ENCODE measurements at places on chromosomes 7 and 10. TPM values are rescaled to one million over a fixed set of nuclear protein-coding genes. Genes with fewer than 3 reads are reported as not detected.

GRCh38 chr10:28316696-28317095 is 13.8 kb upstream of the MPP7 start:
- H3K4me3 ChIP-seq, result no peak overlapping the region
- H3K27ac ChIP-seq, result no peak overlapping the region

DNA sequence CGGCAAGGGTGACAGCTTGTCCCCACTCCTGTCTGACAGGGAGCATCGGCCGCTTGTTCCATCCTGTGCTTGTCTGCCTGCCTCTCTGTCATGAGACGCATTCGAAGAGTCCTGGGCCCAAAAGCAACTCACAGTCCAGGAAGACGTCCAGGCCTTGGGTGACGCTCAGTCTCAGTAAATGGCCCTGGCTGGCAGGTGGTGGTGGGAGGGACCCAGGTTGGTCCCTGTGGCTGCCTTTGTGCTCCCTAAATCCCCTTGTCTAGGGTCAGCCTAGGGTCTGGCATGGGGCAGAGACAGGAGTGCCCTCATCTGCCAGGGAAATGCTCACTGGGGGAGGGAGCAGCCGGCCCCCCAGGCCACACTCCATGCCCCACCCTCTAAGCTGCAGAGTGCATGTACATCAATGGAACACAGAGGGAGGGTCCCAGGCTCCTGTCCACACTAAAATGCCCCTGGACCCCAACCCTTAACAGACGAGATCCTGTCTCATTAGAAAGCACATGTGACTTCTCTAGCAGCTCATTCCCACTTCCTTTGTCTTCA is 295.2 kb upstream of the ZNF32 start:
- DNase-seq, result peak; percentile 13
- H3K27me3 ChIP-seq, result no peaks in the 10 kb centered on the region

- no peaks in the 10 kb centered on the region for H3K36me3 ChIP-seq
- H3K4me3 ChIP-seq, result no peak overlapping the region
- no peaks in the 10 kb centered on the region for H3K4me1 ChIP-seq
- DNase-seq, result no peak
- no peaks in the 10 kb centered on the region for H3K27me3 ChIP-seq
Measured at GRCh38 chr10:74900297-74900696, 73.9 kb downstream of the KAT6B start.

ZNF777 gene
- total RNA-seq, result 15.9 TPM

- no peak overlapping the region for H3K27ac ChIP-seq
- no peak for DNase-seq
- no peaks in the 10 kb centered on the region for H3K36me3 ChIP-seq
- no peaks in the 10 kb centered on the region for H3K27me3 ChIP-seq
- peaks cover 3% of the 10 kb centered on the region for H3K4me1 ChIP-seq
- no peak overlapping the region for H3K4me3 ChIP-seq
Measured at GRCh38 chr10:546971-547590, 142.4 kb downstream of the DIP2C start.

DNA sequence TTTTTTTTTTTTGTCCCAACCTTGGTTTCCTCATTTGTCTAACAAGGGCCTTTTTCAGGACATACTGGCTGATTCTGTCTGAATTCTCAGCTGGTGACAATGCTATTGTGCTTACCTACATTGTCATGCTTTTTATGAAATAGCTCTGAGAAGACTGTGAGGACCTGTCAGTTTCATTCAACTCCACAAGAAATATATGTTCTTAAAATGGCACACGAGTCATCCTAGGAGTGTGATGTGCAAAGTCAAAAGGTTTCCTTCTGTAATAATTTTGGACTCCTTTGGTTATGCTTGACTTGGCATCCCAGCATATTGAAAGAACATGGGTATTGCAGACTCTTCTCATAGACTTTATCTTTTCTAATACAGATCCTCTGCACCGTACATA is 316.0 kb downstream of the GFRA1 start:
- no peaks in the 10 kb centered on the region for H3K36me3 ChIP-seq
- no peaks in the 10 kb centered on the region for H3K4me1 ChIP-seq
- no peak overlapping the region for H3K27ac ChIP-seq
- H3K27me3 ChIP-seq, result no peaks in the 10 kb centered on the region
- DNase-seq, result no peak

DNA sequence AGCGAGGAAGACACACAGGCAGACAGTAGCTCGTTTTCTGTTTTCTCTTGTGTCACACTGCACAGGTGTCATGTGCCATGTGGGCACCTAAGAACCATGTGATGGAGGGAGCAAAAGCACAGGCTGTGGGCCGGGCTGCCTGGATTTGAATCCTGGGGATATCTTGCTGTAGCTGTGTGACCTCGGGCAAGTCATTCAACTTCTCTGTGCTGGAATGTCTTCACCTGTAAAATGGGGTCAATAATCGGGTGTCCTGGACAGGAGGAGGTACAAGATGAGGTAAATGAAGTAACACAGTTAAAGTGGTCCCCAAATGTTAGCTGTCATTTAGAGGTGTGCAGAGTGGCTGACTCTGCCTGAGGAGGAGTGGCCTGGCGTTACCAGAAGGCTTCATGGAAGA is 246.9 kb downstream of the RPS24 start:
- no peaks in the 10 kb centered on the region for H3K36me3 ChIP-seq
- no peak overlapping the region for H3K4me3 ChIP-seq
- H3K27me3 ChIP-seq, result no peaks in the 10 kb centered on the region
- peaks cover 4% of the 10 kb centered on the region for H3K4me1 ChIP-seq

DNA sequence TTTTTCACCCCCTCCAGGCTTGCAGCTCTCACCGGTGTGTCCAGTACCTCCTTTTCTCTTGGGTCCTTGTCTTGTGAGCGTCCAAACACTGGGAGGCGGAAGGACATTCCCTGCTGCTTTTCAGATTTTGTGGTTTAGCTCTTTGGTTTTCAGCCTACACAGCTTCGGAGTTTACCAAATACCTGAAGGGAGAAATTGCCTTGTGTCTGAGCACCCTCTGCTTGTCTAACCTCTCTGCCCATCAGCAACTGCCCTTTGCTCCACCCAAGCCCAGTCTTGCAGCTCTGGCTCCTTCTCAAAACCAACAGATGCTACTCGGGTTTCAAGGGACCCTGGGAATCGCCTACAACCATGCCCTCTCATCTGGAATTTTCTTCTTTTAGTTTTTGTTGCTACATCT is 519.1 kb upstream of the IGFBP3 start:
- no peaks in the 10 kb centered on the region for H3K27me3 ChIP-seq
- no peak overlapping the region for H3K27ac ChIP-seq
- no peak overlapping the region for H3K4me3 ChIP-seq
- DNase-seq, result no peak
- H3K36me3 ChIP-seq, result peaks cover 4% of the 10 kb centered on the region
- H3K4me1 ChIP-seq, result no peaks in the 10 kb centered on the region

DNA sequence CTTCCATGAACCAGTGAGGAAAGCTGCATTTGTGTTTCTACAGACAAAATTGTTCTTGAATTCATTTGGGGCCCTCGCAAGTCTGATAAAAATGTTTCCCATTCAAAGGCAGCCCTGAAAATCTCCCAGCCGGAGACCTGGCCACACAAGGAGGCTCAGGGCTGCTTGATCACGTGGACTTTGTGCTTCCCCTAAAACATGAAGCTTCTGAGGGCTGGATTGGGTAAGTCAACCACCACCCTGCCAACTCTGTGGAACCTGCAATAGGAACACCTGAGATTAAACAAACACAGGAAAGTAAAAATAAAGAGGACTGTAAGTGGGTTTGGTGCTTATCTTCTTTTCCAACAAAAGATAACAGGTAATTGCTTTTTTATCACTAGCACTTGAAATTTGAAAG is 133.8 kb downstream of the C10orf90 start:
- no peaks in the 10 kb centered on the region for H3K36me3 ChIP-seq
- H3K4me3 ChIP-seq, result no peak overlapping the region
- no peak for DNase-seq

- H3K27me3 ChIP-seq, result no peaks in the 10 kb centered on the region
- H3K36me3 ChIP-seq, result no peaks in the 10 kb centered on the region
- no peak overlapping the region for H3K27ac ChIP-seq
- no peak for DNase-seq
Measured at GRCh38 chr7:46784732-46785131, 797.2 kb downstream of the TNS3 start.

DNA sequence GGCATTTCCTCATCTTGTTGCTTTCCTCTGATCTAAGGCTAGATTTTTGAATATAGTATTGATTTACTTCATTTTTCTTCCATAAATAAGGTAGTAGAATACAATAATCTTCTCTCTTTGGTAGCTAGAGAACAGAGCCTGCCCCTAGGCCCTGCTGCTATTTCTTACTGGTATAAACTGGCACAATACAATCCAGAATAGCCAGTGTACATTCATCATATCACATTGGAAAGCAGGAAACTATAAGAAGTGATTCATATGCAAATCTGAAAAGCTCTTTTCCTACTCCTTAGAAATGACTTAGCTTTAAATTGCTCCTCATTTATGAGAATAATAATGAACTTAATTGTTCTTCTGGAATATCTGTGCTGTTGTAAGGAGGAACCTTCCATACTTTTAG is 100.2 kb downstream of the KCND2 start:
- no peaks in the 10 kb centered on the region for H3K4me1 ChIP-seq
- H3K27ac ChIP-seq, result no peak overlapping the region
- H3K27me3 ChIP-seq, result no peaks in the 10 kb centered on the region

DNA sequence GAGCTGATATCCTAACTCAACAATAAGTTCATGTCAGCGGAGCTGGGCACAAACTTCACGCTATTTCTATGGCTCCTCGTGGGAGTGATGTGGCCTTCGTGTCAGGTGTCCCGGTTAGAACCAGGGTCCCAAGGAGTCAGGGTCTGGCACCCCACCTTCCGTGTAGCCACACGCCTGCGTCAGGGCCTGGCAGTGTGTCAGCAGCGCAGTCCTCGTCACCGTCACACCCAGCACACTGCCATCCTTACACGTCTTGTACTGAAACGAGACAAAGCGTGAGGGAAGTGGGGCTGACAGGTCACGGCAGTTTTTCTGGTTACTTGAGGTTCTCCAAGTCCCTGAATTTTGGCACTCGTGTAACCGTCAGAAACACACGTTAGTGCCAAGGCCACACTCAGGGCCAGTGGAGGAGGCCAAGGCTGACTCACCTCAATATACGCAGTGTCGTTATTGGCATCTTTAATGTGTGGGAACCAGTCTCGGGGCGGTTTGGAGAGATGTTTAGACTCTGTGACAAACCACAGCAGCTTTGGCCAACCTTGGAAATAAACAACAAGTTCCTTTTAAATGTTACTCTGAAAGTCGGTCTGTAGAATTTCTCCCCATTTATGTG is 254.7 kb downstream of the ZMYND11 start:
- H3K4me3 ChIP-seq, result no peak overlapping the region
- H3K27me3 ChIP-seq, result no peaks in the 10 kb centered on the region
- H3K27ac ChIP-seq, result no peak overlapping the region
- H3K36me3 ChIP-seq, result peaks cover 11% of the 10 kb centered on the region
- no peak for DNase-seq

ITGB8 gene
- 7.1 TPM for total RNA-seq

- no peak for DNase-seq
- H3K4me1 ChIP-seq, result no peaks in the 10 kb centered on the region
- no peak overlapping the region for H3K4me3 ChIP-seq
Measured at GRCh38 chr7:33986951-33987947, 81.9 kb downstream of the BMPER start.

DNA sequence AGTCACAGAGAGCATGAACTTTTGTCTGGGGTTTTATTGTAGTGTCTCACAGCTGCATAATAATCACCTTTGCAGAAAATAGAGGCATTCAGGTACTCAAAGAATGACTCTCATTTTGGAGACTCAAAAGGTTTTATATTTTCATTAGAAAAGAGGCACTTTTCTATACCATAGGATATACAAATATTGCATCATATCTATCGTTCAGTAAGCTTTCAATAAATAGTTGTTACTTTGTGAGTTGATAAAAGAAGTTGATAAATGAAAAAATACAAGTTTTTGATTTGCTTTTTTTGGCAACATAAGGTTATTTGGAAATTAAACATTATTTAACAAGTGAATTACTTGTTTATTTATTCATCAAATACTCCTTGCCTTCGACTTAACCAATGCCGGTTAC is 279.9 kb downstream of the ARL4A start:
- H3K4me1 ChIP-seq, result no peaks in the 10 kb centered on the region
- no peaks in the 10 kb centered on the region for H3K36me3 ChIP-seq
- H3K27me3 ChIP-seq, result no peaks in the 10 kb centered on the region
- no peak for DNase-seq

DNA sequence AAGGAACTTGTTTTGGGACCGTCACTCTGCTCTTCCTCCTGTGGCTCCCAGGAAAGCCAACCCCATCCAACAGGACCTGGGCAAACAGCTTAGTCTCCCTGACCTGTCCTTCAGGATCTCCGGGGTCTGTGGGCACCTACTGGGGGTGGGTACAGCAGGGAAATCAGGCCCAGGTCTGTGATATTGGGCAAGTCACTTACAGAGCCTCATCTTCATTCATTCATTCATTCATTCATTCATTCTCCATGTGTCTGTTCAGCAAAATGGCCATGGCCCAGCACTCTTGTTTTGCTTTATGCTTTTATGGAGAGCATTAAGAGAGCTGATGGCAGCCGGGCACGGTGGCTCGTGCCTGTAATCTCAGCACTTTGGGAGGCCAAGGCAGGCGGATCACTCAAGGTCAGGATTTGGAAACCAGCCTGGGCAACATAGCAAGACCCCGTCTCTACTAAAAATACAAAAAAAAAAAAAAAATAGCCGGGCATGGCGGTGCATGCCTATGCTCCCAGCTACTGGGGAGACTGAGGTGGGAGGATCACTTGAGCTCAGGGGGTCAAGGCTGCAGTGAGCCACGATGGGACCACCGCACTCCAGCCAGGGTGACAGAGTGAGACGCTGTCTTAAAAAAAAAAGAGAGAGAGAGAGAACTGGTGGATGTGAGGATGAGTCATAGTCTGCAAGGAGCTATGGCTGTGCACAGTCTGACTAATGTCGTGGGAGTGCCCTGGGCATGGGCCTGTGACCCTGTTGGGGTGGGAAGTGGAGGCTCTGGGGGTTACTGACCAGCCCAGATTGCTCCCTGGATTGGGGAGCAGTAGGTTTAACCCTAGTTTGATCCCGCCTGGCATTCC is 54.3 kb downstream of the CLIP2 start:
- no peak overlapping the region for H3K4me3 ChIP-seq
- H3K4me1 ChIP-seq, result no peaks in the 10 kb centered on the region
- H3K27me3 ChIP-seq, result no peaks in the 10 kb centered on the region
- H3K27ac ChIP-seq, result no peak overlapping the region
- H3K36me3 ChIP-seq, result peaks cover 22% of the 10 kb centered on the region

Data from H9 (cell line).